ENCODE measurements at places on chromosomes 3 and 15.

- no peak for DNase-seq
Measured at GRCh38 chr3:147370349-147370748, 36.0 kb downstream of the ZIC4 start.

- DNase-seq, result no peak
Measured at GRCh38 chr3:113129168-113129567, 82.2 kb upstream of the BOC start.

DNA sequence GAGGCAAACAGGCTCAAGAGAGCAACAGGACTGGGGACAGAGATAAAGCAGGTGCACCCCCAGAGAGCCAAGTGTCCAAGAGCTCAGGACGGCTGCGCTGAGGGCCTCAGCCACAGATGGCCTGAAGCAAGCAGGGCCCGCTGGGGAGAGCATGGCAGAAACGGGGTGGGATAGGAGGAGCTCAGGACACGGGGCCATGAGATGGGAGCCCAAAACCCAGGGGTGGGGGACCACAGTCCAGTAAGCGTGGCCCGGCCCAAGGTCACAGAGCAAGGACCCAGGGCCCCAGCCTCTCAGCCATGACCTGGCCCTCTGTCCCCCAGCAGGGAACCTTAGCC is 9.5 kb downstream of the DUSP7 start:
- DNase-seq, result no peak

- peak; percentile 67 for DNase-seq
Measured at GRCh38 chr3:183447206-183448001, 19.0 kb upstream of the MCF2L2 start.

- DNase-seq, result no peak
Measured at GRCh38 chr3:89375451-89375850, 268.0 kb downstream of the EPHA3 start.

DNA sequence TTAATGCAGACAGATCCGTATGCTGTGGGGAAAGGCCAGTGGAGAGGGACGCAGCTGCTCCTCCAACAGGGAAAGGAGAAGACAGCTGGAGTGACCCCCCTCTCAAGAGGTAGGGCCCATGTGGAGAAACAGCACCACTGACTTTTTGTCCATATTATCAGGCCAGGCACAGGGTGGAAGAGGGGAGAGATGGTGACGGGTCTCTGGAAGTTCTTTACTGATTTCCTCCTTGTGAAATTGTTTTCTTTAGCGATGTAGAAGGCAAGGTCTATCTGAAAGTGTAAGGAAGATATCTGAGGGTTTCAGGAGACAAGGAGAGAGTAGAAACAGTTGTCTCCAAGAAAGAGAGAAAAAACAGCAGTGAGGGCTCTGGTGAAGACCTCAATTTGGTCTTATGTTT is 338.8 kb downstream of the VPS13C start:
- DNase-seq, result no peak

GRCh38 chr3:175326041-175326440 is 466.9 kb downstream of the NAALADL2 start:
- no peak for DNase-seq

DNA sequence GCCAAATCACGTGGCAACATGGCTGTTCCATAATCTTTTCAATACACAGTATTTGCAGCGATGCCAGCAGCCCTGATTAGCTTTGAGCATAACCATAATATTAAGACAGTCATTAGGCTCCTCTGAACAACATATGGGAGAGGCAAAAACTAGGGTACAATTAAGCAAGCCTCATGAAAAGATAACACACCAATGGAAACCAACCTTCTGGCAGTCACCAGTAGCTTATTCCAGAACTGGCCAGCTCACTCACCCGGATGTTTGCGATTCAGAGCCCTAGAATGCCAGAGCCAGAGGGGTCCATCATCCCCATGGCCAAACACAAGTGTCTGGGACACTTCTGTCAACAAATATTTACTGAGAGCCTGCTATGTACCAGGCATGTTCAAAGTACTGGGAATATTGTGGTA is 48.8 kb upstream of the PLXND1 start:
- DNase-seq, result no peak

DNA sequence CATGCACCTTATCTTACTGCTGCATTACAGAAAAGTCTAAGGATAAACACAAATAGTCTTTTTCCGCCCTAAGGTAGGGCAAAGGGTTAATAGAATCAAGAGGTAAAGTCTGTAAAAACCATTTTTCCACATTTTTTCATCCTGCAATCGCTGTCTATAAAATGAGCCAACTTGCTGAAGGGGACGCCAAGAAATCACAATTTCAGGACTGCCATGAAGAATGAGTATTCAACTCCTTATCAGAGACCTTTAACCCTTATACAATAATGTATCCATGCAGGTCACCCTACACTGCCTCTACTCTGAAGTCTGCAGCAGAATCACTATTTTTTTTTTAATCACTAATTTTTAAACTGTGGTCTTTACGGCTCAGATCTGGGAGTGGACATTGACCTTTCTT is 1.1 kb upstream of the DNAJC13 start:
- DNase-seq, result no peak

- peak; percentile 10 for DNase-seq
Measured at GRCh38 chr3:119861681-119862080, 79.8 kb downstream of the NR1I2 start.

DNA sequence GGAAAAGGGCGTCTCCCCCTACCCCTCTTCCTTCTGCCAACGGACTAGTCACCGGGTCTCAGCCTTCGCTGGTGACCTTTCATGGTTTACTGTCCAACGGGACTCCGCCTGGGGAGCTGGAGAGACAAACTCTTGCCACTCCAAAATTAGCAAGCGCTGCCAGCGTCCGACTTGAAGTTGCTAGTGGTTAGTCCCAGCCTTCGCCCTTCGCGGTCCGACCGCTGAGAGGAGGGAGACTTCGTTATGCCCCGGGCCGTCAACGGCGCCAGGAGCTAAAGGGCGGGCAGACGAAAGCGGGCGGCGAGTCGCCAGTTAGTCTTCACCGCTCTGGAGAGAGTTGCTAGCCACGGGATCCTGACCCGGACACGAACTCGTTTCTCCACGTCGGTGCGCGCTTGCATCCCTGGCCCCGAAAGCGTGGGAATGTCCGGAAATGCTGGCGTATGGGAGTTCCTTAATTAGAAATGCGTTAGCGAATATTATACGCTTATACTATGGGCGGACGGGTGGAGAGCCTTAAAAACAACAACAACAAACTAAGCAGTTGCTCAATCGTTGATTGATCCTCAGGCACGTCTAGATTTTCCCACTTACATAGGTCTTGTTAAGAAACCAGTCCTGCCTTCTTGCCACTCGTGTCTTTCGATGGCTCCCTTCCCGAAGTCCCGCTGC is 716 bp downstream of the SMC4 start:
- peak; percentile 49 for DNase-seq

- no peak for DNase-seq
Measured at GRCh38 chr3:28940994-28941393, 339.9 kb upstream of the RBMS3 start.

DNA sequence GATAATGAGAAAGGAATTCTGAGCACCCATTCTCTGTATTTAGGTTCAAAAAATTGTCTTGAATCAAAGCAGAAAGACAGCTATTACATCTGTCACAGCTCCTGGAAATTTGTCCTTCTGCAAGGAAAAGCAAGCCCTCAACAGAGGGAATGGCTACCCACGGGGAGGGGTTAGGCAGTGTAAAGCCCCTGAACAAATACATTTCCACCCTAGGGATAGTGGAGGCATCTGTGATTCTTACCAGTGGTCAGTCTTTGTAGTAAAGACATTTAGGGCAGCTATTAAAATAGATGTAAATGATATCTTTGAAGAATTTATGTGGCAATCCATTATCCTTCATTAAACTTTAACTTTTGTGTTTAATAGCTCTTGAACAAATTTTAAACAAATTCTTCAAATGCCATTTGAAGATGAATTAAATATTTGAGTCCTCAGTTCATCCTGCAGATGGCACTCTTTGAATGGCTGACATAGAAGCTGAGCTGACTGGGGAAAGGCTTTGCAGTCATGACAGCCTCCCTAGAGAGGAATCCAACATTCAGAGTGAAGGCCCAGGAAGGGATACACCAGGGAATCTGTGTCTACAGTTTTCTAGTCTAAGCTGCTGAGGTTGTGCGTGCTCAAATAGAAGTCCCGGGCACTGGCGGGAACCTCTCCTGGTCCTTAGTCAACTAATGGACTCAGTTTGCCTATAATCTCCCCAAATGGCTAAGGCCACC is 359.7 kb upstream of the ROPN1 start:
- DNase-seq, result peak; percentile 78

GRCh38 chr3:196502775-196503195 is 783 bp downstream of the RNF168 start:
- DNase-seq, result peak; percentile 92

DNA sequence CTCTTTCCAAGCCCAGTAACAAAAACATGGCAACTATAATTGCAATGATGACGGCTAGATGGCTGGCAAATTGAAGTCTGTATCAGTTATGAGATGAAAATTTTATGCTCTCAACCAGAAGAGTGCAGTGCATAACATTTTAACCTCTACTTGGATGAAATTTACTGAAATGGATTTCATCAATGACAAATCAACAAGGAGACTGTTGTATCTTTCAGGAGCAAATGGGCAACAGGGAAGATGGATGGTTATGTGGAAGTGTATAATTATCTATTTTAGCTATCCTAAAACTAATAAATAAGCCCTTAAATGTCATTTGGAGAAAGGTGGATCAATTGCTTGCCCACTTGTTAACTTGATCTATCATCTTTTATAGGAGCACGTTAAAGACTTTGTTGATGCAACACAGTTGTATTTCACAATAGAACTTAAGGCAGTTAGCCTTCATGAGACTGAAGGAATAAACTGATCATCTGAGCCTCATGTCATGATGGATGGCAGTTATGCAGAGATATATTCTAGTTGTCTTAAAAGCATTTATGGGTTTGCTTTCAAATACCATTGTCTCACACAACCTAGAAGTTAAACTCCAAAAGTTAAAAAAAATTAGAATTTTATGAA is 315.1 kb upstream of the TBC1D5 start:
- no peak for DNase-seq

DNA sequence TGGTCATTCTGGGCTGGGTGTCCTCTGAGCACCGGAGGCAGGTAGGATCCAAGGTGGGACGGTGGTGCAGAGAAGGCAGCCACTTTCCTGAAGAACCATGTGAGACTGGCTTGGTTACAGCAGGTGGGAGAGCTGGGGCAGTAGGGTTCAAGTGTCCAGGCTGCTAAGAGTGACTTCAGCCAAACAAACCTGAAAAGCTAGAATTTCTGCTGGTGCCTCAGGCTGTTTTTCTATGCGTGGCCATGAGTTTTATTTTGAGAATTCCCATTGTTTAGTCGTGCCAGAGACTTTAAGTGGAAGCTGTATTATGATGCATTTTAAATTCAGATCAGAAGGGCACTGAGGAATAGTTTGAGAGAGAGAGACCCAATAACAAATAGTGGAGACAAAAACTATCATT is 20.1 kb downstream of the USP13 start:
- no peak for DNase-seq

DNA sequence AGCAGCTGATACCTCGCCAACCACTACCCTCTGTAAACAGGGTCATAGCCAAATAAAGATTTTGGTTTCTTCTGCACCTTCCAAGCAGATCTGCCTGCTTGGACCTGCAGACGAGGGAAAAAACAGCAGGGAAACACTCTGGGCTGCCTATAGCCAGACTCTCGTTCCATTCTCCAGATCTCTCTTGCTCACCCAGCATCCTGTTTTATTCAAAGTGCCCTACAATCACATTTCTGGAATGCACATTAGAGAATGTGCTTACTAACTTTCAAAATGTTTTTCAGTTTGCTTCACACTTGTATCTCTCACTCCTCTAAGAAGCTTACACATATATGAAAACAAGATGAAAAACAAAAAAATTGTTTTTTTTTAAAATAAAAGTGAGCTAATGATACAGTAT is 71.4 kb downstream of the MLH1 start:
- peak; percentile 41 for DNase-seq

GRCh38 chr3:194275291-194275690 is 75.8 kb downstream of the CPN2 start:
- no peak for DNase-seq

- no peak for DNase-seq
Measured at GRCh38 chr15:27865323-27865922, 233.7 kb downstream of the OCA2 start.

DNA sequence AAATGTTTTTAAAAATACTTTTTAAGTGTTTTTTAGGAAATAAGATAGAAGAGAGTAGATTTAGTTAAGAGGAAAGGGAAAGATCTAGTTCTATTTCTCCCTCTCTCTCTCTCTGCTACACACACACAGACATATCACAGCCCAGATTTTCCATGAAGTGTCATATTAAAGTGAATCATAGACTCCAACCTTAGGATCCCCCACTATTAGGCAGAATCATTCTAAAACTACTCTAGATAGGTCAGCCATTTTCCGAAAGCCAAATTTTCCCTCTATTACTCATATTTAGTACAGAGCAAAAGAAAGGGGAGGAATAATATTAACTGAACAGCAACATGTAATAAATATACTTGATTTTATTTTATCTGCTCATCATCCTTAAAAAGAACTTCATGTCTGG is 45.1 kb upstream of the RSL24D1 start:
- peak; percentile 71 for DNase-seq

- no peak for DNase-seq
Measured at GRCh38 chr3:135907422-135908165, 57.9 kb upstream of the PPP2R3A start.

GRCh38 chr15:89671687-89672086 is 7.5 kb downstream of the PLIN1 start:
- DNase-seq, result no peak
